ENCODE measurements at places on chromosomes 6 and 20.

DNA sequence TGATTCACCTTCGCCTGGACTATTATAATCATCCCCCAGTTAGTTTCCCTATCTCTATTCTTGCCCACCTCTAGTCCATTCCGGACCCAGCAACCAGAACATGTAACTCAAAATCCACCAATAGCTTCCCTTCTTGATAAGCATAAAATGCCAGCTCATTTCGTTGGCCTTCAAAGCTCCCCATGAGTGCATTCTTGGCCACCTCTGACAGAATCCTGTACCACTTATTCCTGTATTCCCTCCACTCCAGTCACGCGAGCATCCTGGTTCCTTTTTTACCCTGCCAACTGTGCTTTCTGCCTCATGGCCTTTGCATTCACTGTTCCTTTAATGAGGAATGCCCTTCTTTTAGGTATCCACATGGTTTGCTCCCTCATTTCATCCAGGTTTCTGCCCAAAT is 36.7 kb downstream of the CYP24A1 start:
- DNase-seq: no peak

GRCh38 chr6:166304106-166304505 is 4.1 kb downstream of the PRR18 start:
- DNase-seq: no peak

- no peak for DNase-seq
Observed at GRCh38 chr6:7050872-7051779, 56.6 kb upstream of the RREB1 start.

DNA sequence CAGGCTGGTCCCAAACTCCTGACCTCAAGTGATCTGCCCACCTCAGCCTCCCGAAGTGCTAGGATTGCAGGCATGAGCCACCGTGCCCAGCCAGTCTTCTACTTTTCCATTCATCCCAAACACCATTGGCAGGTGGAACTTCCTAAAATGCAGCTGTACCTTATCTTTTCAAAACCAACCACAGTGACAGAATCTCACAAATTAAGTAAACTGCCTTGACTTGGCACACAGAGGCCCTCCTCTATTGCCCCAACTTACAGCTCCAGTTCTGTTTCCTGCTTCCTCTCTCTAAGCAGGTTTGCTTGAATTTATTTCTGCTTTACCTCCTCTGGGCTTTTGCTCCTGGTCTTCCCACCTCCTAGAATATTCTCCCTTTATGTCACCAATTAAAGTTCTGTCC is 7.6 kb downstream of the MYB start:
- DNase-seq: no peak

DNA sequence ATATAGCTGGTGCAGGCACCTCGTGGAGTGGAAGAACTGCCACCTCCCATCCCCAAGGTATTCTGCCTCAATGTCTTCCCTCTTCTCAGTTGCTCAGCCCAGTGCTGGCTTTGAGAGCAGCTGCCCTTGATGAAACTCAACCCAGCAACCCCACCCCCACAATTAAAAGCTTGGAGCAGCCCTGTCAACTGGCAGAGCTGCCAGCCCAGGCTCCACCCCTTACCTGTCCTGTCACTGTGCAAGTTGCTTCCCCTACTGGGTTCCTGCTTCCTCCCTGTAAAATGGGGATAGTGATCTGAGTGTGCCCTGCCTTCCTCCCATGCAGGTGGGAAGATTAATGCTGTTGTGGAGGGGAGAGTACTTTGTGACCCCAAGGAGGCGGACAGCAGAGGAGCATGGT is 4.5 kb downstream of the TMEM63B start:
- DNase-seq: no peak

DNA sequence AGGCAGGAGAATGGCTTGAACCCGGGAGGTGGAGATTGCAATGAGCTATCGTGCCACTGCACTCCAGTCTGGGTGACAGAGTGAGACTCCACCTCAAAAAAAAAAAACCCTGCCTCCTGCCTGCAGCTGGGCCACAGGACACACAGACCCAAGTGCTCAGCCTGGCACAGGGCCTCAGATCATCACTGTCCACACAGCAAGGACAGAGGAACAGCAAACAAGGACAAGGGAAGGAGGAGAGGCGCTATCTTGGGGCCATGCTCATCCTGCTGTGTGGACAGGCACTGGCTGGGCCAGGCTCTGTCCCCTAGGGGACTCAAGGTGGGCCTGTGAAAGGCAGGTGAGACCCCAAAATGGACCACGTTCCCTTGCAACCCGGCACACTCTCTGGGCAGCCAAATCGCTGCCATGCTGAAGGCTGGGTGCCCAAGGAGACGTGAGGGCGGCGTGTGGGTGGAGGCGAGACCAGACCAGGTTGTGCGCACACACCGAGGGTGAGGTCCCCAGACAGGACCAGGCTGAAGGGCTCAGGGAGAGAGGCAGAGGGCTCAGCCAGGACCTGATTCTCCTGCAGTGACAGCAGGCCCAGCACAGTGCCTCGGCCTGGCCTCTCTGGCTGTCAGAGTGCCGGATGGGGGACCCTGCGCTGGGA is 9.1 kb downstream of the UCKL1 start:
- no peak for DNase-seq

- no peak for DNase-seq
Observed at GRCh38 chr6:28982476-28983266, 22.4 kb downstream of the ZNF311 start.

GRCh38 chr20:47851774-47852173 is 66.5 kb upstream of the SULF2 start:
- no peak for DNase-seq

- no peak for DNase-seq
Observed at GRCh38 chr6:100261486-100261885, 203.2 kb downstream of the SIM1 start.

- DNase-seq: no peak
Observed at GRCh38 chr20:23139524-23139923, 53.4 kb upstream of the CD93 start.

DNA sequence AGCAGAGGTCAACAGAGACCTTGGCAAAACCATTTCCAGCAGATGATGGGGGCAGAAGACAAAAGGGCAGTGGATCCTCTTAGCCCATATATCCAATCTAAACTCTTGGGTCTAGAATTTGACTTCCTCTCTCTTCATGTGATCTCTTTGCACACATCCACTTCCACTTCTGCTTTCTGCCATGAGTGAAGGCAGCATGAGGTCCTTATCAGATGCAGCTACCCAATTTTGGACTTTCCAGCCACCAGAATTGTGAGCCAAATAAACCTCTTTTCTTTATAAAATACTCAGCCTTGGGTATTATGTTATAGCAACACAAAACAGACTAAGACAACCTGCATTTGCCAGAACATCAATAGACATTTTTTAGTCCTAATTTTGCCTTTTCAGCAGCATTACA is 191.6 kb downstream of the ADAT2 start:
- no peak for DNase-seq

- no peak for DNase-seq
Observed at GRCh38 chr6:72218125-72218524, 331.8 kb downstream of the RIMS1 start.

DNA sequence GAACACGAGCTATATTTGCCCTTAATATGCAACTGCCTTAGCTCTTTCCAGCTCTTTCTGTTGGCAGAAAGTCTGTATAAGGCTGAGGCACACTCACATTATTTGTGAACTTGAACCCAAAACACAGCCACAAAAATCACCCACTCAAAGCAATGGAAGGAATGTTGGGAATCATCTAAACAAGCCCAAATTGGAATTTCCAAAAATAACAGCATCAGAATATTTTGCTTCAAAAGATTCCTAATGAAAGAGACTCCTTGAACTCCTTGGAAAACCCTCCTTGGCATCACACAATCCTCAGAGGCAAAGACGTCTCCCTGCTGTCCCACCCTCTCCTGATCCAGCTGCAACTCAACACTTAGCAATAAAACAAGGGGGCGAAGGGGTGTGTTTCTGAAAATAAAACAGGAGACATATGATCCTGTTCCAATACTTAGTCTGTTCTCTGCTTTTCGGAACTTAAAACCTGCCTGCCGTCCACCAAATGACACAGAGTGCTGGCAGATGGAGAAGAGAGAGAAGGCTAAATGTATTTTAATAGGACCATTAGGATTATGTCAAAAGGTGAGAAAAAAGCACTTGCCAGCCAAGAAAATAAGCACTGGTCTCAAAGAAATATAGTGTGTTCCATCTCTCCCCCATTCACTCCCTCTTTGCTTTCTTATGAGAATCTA is 320.7 kb upstream of the JARID2 start:
- no peak for DNase-seq

DNA sequence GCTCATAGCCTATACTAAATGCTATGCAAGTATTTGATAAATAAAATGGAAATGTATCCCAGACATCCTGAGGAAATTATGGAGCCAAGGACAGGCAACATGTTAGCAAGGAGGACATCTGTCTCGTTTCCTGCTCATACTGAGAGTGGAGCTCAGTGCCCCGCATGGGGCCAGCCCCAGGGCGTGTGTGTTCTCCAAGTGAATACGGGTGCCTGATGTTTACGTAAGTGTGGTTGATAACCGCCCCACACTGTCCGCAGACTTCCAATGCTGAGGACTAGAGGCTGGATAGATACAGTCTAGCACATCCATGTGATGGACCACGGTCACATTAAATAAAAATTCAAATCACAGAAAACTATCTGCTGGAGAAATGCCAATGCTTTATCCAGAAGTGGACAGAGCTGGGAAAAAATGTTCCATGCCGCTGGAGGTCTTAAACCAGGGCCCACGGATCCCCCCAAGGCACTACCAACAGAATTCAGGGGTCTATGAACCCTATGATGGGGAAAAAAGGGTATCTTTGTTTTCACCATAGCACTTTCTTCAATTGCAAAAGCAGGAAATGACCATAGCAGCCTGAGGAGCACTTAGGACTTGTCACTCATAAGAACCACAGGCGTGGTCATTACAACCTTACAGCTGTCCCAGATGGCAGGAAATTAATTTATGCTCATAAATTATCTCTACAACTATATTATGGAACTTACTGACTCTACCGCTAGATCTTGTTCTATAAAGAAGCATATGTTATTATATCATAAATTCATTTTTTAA is 24.9 kb downstream of the TGM2 start:
- DNase-seq: no peak

GRCh38 chr20:56940466-56940865 is 311.4 kb downstream of the TFAP2C start:
- DNase-seq: no peak

GRCh38 chr6:127276331-127276730 is 9.7 kb downstream of the RNF146 start:
- DNase-seq: no peak

DNA sequence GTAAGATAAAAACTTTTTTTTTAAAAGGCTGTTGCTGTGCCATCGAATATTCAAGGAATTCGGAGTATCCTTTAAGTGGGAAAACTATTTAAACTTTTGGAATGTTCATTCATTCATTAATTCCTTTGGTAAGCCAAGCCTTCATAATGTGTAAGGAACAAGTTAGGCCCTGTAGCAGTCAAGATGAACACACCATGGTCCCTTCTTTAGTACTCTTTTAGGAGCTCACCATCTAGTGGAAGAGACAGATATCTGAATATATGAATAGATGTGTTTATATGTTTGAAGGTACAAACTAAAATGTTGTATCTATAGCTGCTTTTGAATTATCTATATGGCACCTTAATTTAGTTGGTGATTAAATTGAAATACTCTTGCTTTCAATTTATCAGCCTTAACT is 5.8 kb downstream of the SPO11 start:
- DNase-seq: no peak

Data from pulmonary artery endothelial cell (primary cell).